Effector memory CD8-positive, alpha-beta T cell (primary cell): ENCODE measurements at places on chromosomes 16 and 17.

DNA sequence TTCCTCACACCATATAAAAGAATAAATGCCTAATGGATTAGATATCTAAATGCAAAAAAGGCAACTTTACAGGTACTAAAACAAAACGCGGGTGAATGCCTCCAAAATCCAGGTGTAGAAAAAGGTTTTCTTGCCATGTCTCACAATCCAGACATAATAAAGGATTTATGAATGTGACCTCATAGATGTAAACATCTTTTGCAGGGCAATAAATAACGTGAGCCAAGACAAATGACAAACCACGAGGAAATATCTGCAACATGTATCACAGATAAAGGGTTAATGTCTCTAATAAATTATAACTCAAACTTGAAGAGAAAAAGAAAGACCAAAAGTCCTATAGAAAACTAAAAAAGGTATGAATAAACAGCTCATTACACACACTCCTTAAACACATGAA lies 180.7 kb downstream of the PARN start:
- no peaks in the 10 kb centered on the region for H3K27me3 ChIP-seq
- H3K27ac ChIP-seq, result no peak overlapping the region
- no peaks in the 10 kb centered on the region for H3K4me1 ChIP-seq
- H3K4me3 ChIP-seq, result no peak overlapping the region

GRCh38 chr17:40341808-40342503 lies 22.6 kb downstream of the GJD3 start:
- peak overlapping the region; percentile 79 for H3K4me3 ChIP-seq
- no peak for DNase-seq
- peaks cover 68% of the 10 kb centered on the region for H3K4me1 ChIP-seq
- H3K27ac ChIP-seq, result peak overlapping the region; percentile 96

DNA sequence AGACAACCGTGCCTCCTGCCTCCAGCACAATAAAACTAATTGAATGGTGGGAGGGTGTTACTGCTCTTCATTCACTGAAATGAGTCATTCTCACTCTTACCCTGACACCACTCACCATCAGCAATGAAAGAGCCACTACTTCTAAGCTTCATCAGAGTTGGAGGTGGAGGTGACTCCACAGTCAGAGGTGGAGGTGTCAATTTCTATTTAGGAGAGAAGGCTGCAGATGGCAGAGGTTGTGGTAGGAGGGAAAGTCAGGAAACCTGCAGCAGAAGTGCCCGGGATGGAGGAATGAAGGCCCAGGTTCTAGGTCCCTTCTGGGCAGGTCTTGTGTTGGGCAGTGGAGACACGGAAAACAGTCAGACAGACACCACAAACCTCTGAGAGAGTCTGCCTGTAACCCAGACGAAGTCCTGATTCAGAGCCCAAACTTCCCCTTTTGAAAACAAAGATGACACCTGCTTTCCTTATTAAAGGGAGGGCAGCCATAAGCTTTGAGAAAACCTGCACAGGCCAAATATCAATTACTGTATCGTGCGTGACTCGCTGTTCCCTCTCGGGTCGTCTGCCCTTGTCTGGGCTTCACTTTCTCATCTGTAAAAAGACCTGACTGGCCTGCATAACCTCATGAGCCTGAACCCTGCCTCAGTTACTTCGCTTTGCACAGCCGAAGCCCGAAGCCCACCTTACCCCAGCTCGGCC lies 668 bp downstream of the ATPAF2 start:
- no peak for DNase-seq
- H3K36me3 ChIP-seq, result peaks cover 7% of the 10 kb centered on the region
- no peaks in the 10 kb centered on the region for H3K27me3 ChIP-seq

- DNase-seq, result no peak
- H3K4me3 ChIP-seq, result peak overlapping the region; percentile 51
- no peaks in the 10 kb centered on the region for H3K27me3 ChIP-seq
- peaks cover 45% of the 10 kb centered on the region for H3K36me3 ChIP-seq
Measured at GRCh38 chr16:88804552-88805339, 1.2 kb downstream of the CDT1 start.

- no peak overlapping the region for H3K4me3 ChIP-seq
- no peak for DNase-seq
- H3K27ac ChIP-seq, result no peak overlapping the region
- no peaks in the 10 kb centered on the region for H3K27me3 ChIP-seq
- no peaks in the 10 kb centered on the region for H3K36me3 ChIP-seq
- no peaks in the 10 kb centered on the region for H3K4me1 ChIP-seq
Measured at GRCh38 chr16:64489449-64489848, 632.4 kb downstream of the CDH11 start.

- H3K36me3 ChIP-seq, result peaks cover 22% of the 10 kb centered on the region
- peak overlapping the region; percentile 98 for H3K4me3 ChIP-seq
- H3K27me3 ChIP-seq, result peaks cover 6% of the 10 kb centered on the region
- H3K4me1 ChIP-seq, result peaks cover 37% of the 10 kb centered on the region
- H3K27ac ChIP-seq, result peak overlapping the region; percentile 98
Measured at GRCh38 chr16:87951552-87952538, 611 bp downstream of the BANP start.

DNA sequence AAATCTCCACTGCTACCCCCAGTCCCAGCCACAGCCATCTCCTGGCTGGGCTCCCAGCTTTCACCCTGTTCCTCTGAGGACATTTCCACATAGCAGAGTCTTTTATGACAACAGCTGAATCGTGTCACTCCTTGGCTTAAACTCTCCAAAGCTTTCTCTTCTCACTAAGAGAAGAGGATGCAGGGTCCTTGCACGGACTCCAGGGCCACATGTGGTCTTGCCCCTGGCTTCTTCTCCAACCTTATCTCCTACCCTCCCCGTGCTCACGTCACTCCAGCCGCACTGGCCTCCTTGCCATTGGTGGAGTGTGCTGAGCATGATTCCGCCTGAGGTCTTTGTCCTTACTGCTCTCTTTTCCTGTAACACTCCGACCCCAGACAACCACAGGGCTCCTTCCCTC lies 39.9 kb upstream of the CCDC182 start:
- H3K36me3 ChIP-seq, result no peaks in the 10 kb centered on the region
- no peaks in the 10 kb centered on the region for H3K4me1 ChIP-seq
- H3K4me3 ChIP-seq, result no peak overlapping the region
- H3K27ac ChIP-seq, result no peak overlapping the region
- DNase-seq, result no peak
- H3K27me3 ChIP-seq, result peaks cover 44% of the 10 kb centered on the region

DNA sequence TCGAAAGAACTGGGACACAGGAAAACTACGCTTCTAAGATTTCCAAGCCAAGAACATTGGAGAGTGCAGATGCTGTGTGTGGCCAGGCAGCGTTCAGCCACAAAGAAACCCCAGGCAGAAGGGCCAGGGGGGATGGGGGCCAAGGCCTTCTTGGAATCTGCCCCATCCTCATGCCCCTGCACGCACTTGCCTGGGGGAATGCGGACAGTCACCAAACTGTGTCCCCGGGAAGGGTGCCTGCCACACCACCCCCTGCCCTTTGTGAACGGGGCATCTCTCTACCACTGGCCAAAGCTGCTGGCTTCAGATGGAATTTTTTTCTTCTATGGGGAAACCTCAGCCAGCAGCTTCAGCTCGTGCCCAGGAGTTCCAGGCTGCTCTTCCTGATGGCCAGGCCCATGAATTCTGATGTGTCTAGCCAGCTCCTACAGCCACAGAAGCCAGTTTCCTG lies 32.0 kb upstream of the DNAH17 start:
- no peak overlapping the region for H3K27ac ChIP-seq
- no peak for DNase-seq
- no peaks in the 10 kb centered on the region for H3K4me1 ChIP-seq
- H3K27me3 ChIP-seq, result peaks cover 41% of the 10 kb centered on the region
- peaks cover 4% of the 10 kb centered on the region for H3K36me3 ChIP-seq
- H3K4me3 ChIP-seq, result no peak overlapping the region

- H3K27me3 ChIP-seq, result peaks cover 35% of the 10 kb centered on the region
- no peak for DNase-seq
- no peak overlapping the region for H3K27ac ChIP-seq
- H3K4me1 ChIP-seq, result no peaks in the 10 kb centered on the region
Measured at GRCh38 chr17:79702550-79703236, 28.1 kb upstream of the ENPP7 start.

GRCh38 chr17:78779850-78780249 lies 2.2 kb downstream of the CYTH1 start:
- DNase-seq, result peak; percentile 60
- H3K4me3 ChIP-seq, result peak overlapping the region; percentile 93
- H3K27me3 ChIP-seq, result no peaks in the 10 kb centered on the region
- H3K4me1 ChIP-seq, result peaks cover 39% of the 10 kb centered on the region
- H3K27ac ChIP-seq, result peak overlapping the region; percentile 94

DNA sequence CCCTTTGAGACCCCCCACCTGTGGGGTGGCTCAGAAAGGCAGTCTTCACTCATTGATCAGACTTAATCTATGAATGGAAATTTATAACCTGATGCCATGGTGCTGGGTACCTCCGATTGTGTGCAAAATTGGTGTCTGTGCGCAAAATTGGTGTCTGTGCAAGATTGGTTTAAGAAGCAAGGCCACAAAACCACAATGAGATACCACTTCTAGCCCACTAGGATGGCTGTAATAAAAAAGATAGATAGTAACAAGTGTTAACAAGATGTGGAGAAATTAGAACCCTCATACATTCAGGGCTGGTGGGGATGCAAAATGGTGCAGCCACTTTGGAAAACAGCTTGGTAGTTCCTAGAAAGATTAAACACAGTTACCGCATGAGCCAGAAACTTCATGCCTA lies 13.9 kb upstream of the CSNK2A2 start:
- H3K4me1 ChIP-seq, result no peaks in the 10 kb centered on the region
- DNase-seq, result no peak
- H3K27ac ChIP-seq, result no peak overlapping the region
- H3K27me3 ChIP-seq, result peaks cover 62% of the 10 kb centered on the region

- H3K4me3 ChIP-seq, result no peak overlapping the region
- H3K27ac ChIP-seq, result no peak overlapping the region
- H3K36me3 ChIP-seq, result peaks cover 36% of the 10 kb centered on the region
- peaks cover 15% of the 10 kb centered on the region for H3K4me1 ChIP-seq
- no peak for DNase-seq
Measured at GRCh38 chr17:81251094-81251708, 12.1 kb downstream of the NDUFAF8 start.

DNA sequence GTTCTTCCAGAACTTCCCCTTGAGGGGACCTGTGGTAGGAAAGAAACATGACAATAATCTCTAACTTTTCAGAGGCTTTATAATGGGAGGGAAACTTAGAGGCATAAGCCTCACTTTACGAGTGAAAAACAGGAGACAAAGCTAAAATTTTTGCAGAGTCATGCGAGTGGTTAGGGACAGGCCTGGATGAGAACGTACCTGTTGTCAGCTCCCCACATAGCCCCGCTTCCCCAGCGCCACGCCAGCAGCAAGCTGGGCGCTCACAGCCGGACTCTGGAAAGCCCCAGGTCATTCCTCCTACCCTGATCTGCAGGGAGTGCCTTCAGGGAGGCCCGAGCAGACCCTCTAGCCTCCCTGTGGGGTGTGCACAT lies 53.6 kb downstream of the LDHD start:
- H3K27ac ChIP-seq, result no peak overlapping the region
- H3K27me3 ChIP-seq, result peaks cover 5% of the 10 kb centered on the region
- no peak overlapping the region for H3K4me3 ChIP-seq
- no peak for DNase-seq
- H3K36me3 ChIP-seq, result peaks cover 7% of the 10 kb centered on the region

GRCh38 chr16:11630046-11630767 lies 38.0 kb upstream of the SNN start:
- H3K36me3 ChIP-seq, result no peaks in the 10 kb centered on the region
- peaks cover 25% of the 10 kb centered on the region for H3K4me1 ChIP-seq
- DNase-seq, result no peak
- no peak overlapping the region for H3K4me3 ChIP-seq

DNA sequence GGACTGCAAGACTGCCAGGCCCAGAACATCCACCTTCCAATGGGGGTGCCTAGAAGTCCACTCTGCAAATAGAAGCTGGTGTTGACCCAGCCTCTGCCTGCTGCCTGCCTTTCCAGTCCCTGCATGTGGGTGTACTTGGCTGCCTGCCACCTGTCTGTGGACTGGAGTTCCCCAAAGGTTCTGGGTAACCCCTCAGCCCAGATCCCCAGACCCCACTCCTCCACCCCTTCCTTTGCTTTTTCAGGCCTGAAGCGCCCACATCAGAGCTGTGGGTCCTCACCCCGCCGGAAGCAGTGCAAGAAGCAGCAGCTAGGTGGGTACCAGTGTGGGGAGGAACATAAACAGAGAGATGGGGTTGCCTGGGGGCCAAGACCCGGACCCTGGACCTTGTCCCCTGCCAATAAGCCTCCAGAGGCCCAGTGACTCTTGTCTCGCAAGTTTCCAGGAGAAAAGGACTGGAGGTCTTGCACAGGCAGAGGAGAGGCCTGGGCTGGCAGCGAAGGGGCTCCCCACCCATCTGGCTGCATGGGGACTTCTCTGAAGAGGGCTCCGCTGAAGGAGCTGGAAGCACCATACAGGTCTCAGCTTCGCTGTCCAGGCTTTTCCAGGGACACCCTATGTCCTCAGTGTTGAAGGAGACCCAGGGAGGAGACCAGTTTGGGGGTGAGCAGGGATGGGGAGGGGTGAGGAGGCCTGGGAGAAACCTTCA lies 34.3 kb downstream of the NLRC5 start:
- H3K4me1 ChIP-seq, result peaks cover 75% of the 10 kb centered on the region
- peak overlapping the region; percentile 77 for H3K4me3 ChIP-seq
- peak overlapping the region; percentile 90 for H3K27ac ChIP-seq

- no peak for DNase-seq
- no peak overlapping the region for H3K27ac ChIP-seq
- peaks cover 4% of the 10 kb centered on the region for H3K4me1 ChIP-seq
- H3K4me3 ChIP-seq, result no peak overlapping the region
Measured at GRCh38 chr17:65092262-65092661, 35.7 kb upstream of the GNA13 start.

DNA sequence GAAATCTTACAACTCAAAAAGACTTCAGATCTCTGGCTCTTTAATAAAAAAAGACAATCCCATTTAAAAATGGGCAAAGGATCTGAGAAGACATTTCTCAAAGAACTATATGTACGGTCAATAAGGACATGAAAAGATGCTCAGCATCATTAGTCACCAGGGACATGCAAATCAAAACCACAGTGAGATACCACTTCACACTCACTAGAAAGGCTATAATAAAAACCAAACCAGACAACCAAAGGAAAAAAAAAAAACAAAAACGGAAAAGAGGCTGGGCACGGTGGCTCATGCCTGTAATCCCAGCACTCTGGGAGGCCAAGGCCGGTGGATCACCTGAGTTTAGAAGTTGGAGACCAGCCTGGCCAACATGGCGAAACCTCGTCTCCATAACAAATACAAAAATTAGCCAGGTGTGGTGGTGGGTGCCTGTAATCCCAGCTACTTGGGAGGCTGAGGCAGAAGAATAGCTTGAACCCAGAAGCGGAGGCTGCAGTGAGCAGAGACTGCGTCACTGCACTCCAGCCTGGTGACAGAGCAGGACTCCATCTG lies 1.7 kb upstream of the NPIPB7 start:
- peaks cover 27% of the 10 kb centered on the region for H3K36me3 ChIP-seq
- peak overlapping the region; percentile 61 for H3K27ac ChIP-seq
- H3K4me1 ChIP-seq, result peaks cover 13% of the 10 kb centered on the region
- DNase-seq, result no peak
- no peak overlapping the region for H3K4me3 ChIP-seq

GRCh38 chr17:13462673-13463124 lies 139.0 kb downstream of the HS3ST3A1 start:
- H3K27ac ChIP-seq, result no peak overlapping the region
- no peak for DNase-seq
- H3K36me3 ChIP-seq, result no peaks in the 10 kb centered on the region
- peaks cover 14% of the 10 kb centered on the region for H3K27me3 ChIP-seq
- H3K4me3 ChIP-seq, result no peak overlapping the region

- peaks cover 11% of the 10 kb centered on the region for H3K36me3 ChIP-seq
- H3K27me3 ChIP-seq, result no peaks in the 10 kb centered on the region
- DNase-seq, result no peak
- H3K27ac ChIP-seq, result no peak overlapping the region
- H3K4me3 ChIP-seq, result no peak overlapping the region
- peaks cover 21% of the 10 kb centered on the region for H3K4me1 ChIP-seq
Measured at GRCh38 chr17:80829166-80829813, 162.4 kb upstream of the CHMP6 start.
